ENCODE measurements at places on chromosomes 4 and X.

GRCh38 chr4:40409835-40410234 lies 74.7 kb downstream of the CHRNA9 start:
- no peak for DNase-seq

DNA sequence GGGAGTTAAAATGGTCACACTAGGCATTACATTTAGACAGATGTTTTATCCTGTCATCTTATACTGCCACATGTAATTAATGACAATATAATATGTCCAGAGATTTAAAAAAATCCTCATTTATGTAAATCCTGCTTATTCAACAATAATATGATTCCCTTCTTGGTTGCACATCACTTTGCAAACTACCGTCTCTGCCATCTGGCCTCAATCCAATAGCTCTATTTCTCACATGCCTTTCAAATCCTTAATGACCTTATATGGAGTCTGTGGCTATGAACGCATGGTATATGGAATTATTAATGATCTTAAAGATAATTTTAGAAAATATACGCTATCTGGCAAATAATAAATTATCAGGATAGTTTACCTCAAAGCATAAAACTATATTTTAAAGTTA lies 144.5 kb downstream of the NPNT start:
- no peak for DNase-seq

GRCh38 chr4:138798404-138798803 lies 217.2 kb upstream of the NOCT start:
- DNase-seq: no peak

- DNase-seq: no peak
Observed at GRCh38 chr4:81173213-81173612, 41.8 kb downstream of the PRKG2 start.

DNA sequence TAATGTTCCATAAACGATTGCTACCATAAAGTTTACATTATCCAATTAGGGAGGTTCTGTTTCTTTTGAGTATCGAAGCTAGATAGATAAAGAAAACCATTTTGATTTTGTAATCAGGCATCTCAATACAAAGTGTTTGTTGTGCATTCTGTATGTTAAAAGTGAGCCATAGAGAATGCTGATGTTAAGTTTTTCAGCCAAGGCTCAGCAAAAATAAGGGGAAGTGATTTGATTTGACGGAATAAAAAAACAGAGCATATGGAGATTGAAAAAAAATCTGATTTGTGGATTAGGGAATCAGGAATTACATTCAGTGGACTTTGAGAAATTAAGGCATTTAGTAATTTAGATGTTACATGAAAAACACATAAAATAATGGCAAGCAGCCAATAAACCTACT lies 314.8 kb downstream of the PPP3CA start:
- DNase-seq: no peak

- no peak for DNase-seq
Observed at GRCh38 chr4:151226004-151226932, 50.7 kb upstream of the PRSS48 start.

DNA sequence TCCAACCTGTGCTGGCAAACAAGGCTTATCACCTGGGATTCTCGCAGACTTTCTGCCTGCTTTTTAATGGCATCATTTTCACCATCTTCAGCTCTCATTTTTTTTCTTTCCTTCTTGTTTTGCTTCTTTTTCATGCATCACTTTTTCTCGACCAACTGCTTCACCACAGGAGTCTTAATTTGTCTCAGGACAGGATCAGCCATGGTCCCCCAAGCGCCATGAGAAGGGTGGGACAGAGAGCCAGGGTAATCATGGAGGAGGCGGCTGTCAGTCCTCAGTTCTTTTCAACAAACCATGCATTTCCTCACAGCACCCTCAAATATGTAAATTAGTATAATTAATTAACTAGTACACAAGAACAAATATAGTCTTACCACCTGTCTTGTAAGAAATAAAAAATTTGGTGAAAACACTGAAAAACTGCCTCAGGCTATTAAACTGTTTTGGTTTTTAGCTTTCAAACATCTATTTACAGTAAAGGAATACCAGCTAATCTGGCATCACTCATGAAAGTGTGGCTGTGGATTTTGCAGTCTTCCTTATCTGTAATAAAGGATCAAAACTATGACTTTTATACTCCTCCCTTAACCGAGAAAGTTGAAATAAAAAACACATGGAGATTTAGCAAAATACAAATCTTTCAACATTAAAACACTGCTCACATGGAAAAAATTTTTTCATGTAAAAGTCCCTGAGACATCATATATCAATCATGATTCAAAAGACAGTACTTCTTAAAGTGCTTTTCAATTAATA lies 19.1 kb downstream of the EIF4E start:
- DNase-seq: no peak

- DNase-seq: no peak
Observed at GRCh38 chr4:73501664-73502265, 20.2 kb downstream of the AFM start.

DNA sequence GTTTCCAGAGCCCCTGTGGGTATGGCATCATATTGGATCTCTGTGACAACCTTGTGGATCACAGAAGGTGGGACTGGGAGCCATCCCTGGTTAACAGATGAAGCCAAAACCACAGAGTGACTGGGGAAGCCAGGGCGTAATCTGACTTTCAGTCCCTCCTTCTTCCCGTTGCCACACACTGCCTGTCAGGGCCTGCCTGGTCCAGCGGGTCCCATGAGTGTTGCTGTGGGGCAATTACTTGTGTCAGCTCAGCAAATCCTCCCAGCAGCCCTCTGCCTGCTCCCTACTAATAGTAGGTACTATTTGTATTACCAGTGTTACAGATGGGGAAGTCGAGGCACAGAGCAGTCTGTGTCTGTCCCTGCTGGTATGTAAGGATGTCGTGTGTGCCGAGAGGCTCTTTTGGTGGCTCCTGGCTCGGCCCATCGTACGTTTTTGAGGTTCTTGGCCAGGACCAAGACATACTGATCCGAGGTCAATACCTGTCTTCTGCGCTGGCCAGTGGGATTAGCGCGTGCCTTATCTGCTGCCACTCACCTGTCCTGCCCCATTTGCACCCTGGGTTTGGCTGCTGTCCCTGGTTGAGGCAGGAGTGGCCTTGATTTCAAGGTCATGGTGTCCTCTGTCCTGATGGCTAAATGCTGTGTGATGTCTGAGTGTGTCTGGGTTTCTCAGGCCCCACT lies 5.7 kb downstream of the NSG1 start:
- DNase-seq: no peak

GRCh38 chr4:6560416-6561172 lies 14.4 kb upstream of the MAN2B2 start:
- no peak for DNase-seq

- no peak for DNase-seq
Observed at GRCh38 chrX:104137496-104137895, 19.3 kb downstream of the SLC25A53 start.
